Stimulated activated CD4-positive, alpha-beta T cell treated with anti-CD3 and anti-CD28 coated beads, Interleukin-12 subunit alpha, Interleukin-12 subunit beta, amount 100 ng/mL, for 24 hours (primary cell): ENCODE measurements at places on chromosomes 6 and 20.
A peak's percentile ranks its signal among the peaks of the same experiment; 100 is the strongest.

- no peak for DNase-seq
Measured at GRCh38 chr20:33560026-33560425, 70.1 kb downstream of the CBFA2T2 start.

- DNase-seq = no peak
Measured at GRCh38 chr6:136546331-136546730, 3.9 kb downstream of the MAP7 start.

DNA sequence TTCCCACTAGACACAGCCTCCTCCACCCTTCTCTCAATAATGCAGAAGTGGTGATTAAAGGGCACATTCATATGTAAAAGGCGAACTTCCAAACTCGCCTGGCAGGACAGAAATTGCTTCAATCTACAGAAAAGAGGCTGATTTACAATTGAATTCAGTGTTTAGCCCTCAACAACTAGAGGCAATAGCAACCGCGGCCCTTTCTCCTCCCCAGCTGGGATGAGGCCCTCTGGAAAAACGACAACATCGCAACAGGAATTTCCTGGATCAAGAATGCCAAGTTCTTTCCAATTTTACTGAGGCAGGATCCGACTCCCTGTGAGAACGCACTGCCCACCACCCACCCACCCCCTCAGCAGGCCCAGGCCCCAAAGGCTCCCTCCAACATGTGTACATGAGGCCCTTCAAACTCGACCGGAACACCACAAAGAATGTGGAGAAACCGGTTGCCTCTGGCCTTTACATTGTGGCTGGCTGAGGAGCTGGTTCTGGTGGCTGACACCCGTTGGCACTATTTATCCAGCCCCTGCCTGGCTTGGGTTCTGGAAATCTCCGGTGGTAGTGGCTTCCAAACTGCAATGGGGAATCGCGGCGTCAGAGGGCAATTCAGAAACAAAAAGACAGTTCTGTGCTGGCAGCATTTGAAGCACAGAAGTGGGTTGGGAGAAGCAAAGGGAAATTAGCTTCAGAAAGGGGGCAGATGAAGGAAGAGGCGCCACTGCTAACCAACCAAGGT, 36.8 kb downstream of the ZMYND8 start:
- no peak for DNase-seq

- DNase-seq = no peak
Measured at GRCh38 chr6:66558189-66558588, 851.2 kb upstream of the EYS start.

- DNase-seq = no peak
Measured at GRCh38 chr20:35347011-35347410, 54.8 kb upstream of the FAM83C start.

DNA sequence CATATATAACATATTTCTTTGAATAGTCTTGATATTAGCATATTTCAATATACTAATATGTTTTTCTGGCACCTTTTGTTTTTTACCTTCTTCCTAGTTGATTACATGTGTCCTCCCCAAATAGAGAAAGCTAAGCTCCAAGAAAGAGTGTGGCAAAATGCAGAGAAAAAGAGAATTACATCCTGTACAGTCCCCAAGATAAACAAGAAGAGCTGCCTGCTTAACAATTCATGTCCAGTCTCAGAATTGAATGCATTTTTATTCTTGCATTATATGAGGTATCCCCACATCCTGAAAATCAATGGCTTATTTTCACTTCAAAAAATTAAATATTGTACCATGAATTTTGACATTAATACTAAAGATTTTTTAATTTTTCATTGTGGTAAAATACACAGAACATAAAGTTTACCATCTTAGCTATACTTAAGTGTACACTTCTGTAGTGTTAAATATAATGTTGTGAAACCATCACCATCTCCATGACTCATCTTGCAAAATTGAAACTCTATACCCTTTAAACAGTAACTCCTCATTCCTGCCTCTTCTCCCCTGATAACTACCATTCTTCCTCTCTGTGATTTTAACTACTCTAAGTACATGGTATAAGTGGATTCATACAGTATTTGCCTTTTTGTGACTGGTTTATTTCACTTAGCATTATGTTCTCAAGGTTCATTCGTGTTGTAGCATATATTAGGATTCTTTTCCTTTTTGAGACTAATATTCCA, 490.3 kb downstream of the COL12A1 start:
- no peak for DNase-seq

GRCh38 chr6:170404036-170404435, 97.5 kb downstream of the FAM120B start:
- DNase-seq = no peak

GRCh38 chr6:87945181-87945580, 102.5 kb upstream of the SPACA1 start:
- DNase-seq = no peak

GRCh38 chr6:170147832-170148708, 142.8 kb downstream of the DLL1 start:
- DNase-seq = peak; percentile 37

- no peak for DNase-seq
Measured at GRCh38 chr6:111734068-111735061, 128.7 kb upstream of the TRAF3IP2 start.

DNA sequence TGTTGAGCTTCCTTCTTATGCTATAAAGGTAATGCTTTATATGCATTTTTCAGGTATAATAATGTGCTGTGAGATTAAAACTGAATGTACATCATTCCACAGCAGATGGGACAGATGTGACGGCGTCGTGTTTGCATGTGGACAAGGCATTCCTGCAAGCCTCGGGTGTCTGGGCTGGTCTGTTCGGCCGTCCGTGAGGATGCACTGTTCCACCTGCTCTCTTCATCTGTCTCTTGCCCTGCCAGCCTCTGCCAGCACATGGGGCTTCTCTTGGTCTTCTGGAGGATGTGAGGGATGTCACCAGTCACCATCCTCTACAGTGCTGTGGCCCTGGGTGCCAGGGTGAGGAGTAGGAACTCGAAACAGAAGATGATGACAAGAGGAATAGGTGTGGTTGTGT, 223.2 kb downstream of the ERMARD start:
- no peak for DNase-seq

DNA sequence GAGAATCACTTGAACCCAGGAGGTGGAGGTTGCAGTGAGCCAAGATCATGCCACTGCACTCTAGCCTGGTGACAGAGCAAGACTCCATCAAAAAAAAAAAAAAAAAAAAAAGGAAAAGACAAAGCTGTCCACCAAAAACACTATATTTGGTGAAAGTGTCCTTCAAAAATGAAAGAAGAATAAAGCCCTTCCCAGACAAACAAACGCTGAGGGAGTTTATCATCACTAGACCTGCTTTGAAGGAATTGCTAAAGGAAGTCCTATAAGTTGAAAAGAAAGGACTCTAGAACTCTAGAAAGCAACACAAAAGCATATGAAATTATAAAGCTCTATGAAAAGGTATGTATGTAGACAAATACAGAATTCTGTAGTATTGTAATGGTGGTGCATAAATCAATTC, 98.8 kb downstream of the SEL1L2 start:
- DNase-seq = no peak

- no peak for DNase-seq
Measured at GRCh38 chr6:1970151-1970561, 275.2 kb downstream of the GMDS start.

DNA sequence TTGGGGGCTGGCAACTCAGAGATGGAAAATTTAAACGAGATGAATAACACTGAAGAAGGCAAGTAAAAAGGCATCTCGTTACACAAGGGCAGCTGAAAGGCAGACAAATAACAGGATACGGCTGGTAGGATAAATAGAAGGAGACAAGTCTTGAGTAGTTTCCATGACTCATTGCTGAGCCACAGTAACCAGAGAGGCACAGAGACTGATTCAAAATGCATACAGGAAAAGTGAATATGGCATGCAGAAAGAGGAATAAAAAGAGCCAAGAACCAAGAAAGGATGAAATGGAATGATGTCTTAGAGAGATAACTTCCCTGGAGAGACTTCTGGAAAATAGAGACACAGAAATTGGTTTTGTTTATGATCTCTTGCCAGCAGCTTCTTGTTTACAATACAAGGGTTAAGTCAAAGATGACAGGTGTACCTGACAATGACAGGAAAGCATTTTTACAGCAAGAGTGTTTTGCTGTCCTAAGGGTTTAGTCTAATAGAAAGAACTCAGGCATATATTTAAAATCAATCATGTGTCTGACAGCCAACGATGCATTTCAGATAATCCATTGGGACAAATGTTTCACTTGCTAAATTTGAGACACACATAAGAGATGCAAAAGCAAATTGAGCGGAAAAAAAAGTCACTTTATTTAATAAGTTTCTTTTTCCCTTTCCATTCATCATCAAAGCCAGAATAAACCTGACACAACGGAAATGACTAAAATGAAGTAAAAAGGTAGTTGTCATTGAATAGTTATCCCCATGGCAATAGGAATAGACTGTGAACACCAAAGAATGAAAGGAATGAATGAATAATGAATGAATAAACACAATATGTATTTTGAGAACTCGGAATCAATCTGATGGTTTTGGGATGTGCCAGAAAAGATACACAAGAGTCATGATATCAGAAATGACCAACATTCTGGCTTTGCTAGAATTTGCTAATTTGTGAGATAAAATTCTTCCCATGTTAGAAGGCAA, 68.0 kb upstream of the KCNQ5 start:
- no peak for DNase-seq

GRCh38 chr6:167108278-167108677, 14.6 kb upstream of the CCR6 start:
- DNase-seq = no peak

GRCh38 chr6:106626485-106626884, 2.8 kb downstream of the RTN4IP1 start:
- DNase-seq = no peak

- no peak for DNase-seq
Measured at GRCh38 chr6:150016324-150017185, 8.8 kb downstream of the RAET1L start.

- no peak for DNase-seq
Measured at GRCh38 chr6:112682071-112682470, 334.9 kb downstream of the RFPL4B start.

DNA sequence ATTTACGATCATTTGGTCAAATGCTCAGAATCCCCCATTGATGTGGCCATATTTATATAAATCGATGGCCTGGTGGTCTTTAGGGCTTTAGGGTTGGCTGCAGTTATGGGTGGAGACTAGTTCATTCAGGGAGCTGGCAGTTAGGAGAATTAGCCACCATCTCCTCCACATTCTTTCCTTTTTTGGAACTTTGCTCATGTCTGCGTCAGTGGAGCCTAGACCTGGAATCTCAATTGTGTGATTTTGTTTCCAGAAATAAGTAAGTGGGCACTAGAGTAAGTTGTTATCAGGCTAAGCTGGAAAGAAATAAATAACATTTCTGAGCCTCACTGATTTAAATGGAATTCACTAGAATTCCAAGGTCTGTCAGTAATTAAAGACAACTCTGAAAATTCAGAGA, 29.0 kb upstream of the ELOVL5 start:
- DNase-seq = no peak

DNA sequence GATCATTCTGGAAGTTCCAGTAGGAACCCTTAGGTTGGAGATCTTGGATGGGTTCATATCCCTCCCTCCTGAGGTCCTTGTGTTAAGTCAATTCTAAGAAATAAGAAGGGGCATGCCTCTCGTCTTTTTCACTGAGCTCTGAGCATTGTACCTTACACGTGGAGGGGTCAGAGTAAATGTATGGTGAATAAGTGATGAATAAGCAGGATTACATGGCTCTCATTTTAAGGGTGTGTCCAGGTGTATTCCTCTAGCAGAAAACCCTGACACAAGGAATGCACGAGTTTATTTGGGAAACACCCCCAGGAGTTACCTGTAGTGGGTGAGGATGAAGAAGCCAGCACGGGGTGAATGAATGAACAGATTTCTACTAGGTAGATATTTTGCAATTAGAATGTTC, 400.2 kb downstream of the KIF16B start:
- DNase-seq = no peak

GRCh38 chr6:40792183-40792582, 205.0 kb upstream of the LRFN2 start:
- DNase-seq = no peak

- DNase-seq = no peak
Measured at GRCh38 chr6:155038104-155038503, 43.0 kb downstream of the TIAM2 start.
